Thymus (tissue), 14 donors: ENCODE measurements at places on chromosomes 7 and 10. TPM values are rescaled to one million over a fixed set of nuclear protein-coding genes. Genes with fewer than 3 reads are reported as not detected.

DNA sequence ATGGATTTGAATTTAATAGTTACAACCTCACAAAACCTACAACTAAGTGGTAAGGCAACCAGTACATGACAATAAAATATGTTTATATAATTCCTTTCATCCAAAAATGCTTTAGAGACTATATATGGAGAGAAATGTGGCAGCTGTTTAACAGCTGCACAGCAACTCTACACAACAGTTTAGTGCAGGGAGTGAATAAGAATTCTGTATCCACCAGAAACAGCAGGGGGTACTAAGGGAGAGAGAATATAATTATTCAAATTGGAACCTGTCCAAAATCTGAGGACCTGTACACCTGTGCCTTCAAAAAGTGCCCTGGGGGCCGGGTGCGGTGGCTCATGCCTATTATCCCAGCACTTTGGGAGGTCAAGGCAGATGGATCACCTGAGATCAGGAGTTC, 49.6 kb downstream of the POLL start:
- no peak for DNase-seq

GRCh38 chr10:61554925-61555324, 101.7 kb upstream of the TMEM26 start:
- no peak for DNase-seq

DNA sequence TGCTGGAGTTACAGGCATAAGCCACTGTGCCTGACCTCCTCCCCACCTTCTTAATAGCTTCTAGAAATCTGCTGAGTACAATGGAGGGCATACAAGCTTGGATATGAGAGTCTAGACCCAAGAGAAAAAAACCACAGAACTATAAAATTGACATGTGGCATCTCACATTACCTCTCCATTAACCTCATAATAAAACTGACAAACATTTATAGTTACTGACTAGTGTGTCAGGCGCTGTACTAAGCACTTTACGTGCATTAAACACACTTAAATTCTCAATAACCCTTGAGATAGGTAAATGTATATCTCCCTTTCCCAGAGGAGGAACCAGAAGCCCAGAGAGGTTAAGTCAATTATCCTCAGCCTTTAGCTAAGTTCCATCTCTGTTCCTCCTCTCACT, 300.5 kb upstream of the MYO3A start:
- DNase-seq = no peak

DNA sequence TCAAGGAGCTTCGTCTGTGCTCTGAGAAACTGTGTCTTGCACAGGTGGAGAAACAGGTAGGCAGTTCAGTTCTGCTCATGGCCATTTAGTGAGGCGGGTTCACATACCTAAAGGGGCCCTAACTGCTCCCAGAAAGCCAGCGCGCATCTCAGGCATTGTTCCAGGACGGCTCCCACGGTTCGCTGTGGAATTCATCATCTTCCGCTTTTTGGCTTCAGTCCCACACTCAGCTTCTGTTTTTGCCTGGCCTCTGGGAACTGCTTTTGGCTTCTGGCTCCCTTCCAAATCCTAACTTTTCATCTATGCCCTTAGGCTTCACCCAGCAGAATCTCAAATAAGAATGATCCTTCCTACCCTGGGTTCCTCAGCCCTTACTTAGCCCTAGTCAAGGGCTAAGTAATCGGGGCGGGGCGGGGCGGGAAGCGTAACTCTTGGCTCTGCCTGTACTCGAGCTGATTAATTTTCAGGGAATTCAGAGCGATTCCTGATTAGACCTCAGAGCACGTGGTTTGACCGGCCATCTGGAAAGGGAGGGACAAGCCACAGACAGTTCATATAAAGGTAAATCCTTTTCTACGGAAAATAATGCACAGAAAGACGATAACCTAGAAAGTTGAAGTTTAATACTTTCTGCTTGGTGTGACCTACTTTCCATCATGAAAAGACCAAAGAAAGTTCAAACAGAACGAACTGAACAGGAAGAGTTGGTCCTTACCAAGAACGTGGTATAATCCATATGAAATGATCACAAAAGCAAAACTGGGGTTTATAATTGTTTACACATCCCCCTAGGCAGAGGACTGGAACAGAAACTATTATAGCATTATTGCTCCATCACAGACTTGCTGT, 105.7 kb downstream of the ST8SIA6 start:
- no peak for DNase-seq

DNA sequence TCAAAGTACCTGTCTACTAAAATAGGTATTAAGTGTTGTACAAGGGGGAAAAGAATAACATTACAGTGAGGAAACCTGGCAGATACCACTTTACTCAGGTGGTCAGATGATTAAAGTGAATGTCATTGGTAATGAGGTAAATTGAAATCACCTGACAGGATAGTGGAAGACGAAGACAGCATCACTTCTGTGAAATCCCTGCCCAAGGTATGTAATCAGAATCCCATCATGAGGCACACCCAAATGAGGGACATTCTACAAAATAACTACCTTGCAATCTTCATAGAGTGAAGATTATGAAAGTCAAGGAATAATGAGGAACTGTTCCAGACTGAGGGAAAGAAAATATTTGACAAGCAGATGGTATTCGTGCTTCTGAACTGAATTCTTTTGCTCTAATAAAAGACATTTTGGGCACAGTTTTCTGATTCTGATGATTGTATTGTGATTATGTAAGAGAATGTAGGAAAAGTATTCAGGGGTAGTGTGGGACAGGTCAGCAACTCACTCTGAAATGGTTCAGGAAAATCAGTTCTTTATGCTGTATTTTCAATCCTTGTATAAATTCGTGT, 33.3 kb upstream of the ARMS2 start:
- no peak for DNase-seq

DNA sequence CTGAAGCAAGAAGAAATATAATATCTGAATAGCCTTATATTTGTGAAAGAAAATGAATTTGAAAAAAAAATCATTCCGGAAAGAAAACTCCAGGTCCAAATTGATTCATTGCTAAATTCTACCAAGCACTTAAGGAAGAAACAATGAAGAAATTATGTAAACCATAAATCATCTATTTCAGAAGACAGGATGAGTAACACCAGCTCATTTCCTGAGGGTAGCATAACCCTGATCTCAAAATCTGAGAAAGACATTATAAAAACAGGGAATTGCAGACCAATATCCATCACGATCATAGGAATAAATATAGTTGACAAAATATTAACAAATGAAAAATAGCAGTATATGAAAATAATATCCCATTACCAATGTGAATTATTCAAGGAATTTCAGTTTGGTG, 70.1 kb upstream of the RAB18 start:
- no peak for DNase-seq

- DNase-seq = no peak
These were observed 103.8 kb upstream of the GPR26 start for GRCh38 chr10:123562387-123562786.

DNA sequence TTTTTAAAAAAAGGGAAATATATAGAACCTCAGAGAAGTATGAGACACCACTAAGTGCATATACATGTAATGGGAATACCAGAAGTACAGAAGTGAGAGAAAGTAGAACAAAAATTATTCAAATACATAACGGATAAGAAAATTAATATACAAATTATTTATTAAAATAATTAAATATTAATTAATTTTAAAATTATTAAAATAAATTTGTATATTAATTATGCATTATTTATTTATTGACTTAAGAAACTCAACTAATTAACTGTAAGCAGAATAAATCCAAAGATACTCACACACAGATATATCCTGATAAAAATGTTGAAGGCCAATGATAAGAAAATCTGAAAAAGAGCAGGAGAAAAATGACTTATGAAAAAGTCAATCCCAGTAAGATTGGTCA, 1333.5 kb upstream of the CELF2 start:
- no peak for DNase-seq

- DNase-seq = no peak
These were observed 17.0 kb downstream of the ADRA2A start for GRCh38 chr10:111093741-111094380.

GRCh38 chr10:112963835-112964234, 13.8 kb downstream of the TCF7L2 start:
- no peak for DNase-seq

- no peak for DNase-seq
These were observed 95.1 kb downstream of the USP6NL start for GRCh38 chr10:11516431-11516746.

- DNase-seq = no peak
These were observed 35.0 kb downstream of the LAMB4 start for GRCh38 chr7:108094933-108095710.

- no peak for DNase-seq
These were observed 8.8 kb upstream of the SPAM1 start for GRCh38 chr7:123916240-123916724.

Gene GPR85
- total RNA-seq = 0.71 TPM

Gene CUL1
- 35.5 TPM for total RNA-seq

Gene ADAMTS14
- total RNA-seq = 1.8 TPM

Gene EIF5AL1
- total RNA-seq = 0.28 TPM

Gene CFTR
- 0.28 TPM for total RNA-seq

Gene LRRD1
- 0.05 TPM for total RNA-seq

Gene SORCS3
- total RNA-seq = 0.05 TPM

Gene SPDYE17
- not detected for total RNA-seq
